ENCODE measurements at places on chromosomes 2 and 18. TPM values are rescaled to one million over a fixed set of nuclear protein-coding genes. Genes with fewer than 3 reads are reported as not detected.

RBM44 gene
- 0.02 TPM for total RNA-seq

DNA sequence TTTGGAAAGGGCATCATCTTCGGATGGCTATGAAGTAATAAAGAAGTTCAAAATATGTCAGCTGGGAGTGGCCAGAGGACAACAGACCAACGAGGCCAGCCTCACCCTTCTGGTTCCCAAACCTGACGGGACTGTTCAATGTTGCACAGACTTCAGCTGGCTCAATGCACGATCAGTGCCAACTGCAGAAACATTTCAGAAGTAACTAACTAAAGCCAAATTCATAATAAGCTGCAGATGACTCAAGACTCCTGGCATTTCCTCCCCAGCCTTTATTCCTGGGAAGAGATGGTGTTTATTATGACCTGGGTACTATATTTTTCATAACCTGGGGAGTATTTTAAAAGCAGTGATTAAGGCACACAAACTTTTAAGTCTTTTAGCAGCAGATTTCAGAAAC, 3.8 kb upstream of the ATP6V1C2 start:
- DNase-seq, result peak; percentile 80

GRCh38 chr18:2963048-2963447, 49.9 kb downstream of the LPIN2 start:
- no peak for DNase-seq

- DNase-seq, result no peak
Observed at GRCh38 chr2:200122683-200123082, 167.3 kb downstream of the MAIP1 start.

DNA sequence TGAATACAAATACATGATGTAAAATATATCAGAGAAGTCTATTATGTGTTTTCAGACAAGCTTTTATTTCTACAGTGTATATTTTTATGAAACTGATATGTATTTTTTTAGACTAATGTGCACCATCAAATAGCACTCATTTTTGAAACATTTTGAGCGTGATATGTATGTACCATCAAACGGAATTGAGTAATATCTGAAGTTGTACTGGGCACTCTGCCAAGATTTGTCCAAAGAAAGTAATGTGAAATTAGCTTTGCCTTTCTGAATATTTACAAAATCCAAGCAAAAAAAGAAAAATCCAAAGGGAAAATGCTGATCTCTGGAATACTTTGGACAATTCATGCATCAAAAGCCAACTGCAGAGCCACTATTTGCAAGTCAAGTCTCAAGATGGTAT, 972.0 kb downstream of the DPP10 start:
- no peak for DNase-seq

DNA sequence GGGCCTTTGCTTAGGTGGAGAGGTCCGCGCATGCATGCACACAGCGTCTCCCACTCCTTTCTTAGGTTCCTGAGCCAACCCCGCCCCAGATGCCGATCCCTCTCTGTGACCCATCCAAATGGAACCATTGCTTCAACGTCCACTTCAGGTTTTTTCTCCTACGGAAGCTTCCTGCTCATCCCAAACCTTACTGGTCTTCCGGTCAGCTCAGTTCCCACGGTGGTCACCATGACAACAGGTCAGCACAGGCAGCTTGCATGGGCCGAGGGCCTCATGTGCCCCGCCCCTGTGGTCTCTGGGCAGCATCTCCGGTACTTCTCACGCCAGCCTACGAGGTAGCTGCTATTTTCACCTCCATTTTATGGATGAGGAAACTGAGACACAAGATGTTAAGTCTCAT, 163.7 kb downstream of the SOCS6 start:
- no peak for DNase-seq

GRCh38 chr2:106054880-106055655, 139.0 kb downstream of the UXS1 start:
- no peak for DNase-seq

DNA sequence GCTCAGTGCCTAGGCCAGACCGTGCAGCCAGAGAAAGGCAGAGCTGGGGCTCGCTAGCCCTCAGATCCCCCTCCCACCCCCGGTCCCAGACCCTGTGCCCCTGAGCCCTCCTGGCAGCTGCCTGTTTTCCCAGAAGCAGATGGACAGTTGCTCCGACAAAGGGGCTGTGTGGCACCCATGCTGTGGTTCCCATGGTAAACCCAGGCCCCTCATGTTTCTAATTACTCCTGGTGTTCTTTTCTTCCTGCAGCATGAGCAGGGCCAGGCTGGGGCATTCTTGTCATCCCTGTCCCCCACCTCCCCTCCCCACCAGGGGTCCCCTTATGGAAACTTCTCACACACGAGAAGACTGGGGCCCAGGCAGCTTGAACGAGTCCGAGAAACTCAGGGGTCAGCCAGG, 269.6 kb downstream of the HAUS1 start:
- no peak for DNase-seq
